Lower lobe of right lung (tissue), 2 donors: ENCODE measurements at places on chromosomes 12 and 14. TPM values are rescaled to one million over a fixed set of nuclear protein-coding genes. Genes with fewer than 3 reads are reported as not detected.

DNA sequence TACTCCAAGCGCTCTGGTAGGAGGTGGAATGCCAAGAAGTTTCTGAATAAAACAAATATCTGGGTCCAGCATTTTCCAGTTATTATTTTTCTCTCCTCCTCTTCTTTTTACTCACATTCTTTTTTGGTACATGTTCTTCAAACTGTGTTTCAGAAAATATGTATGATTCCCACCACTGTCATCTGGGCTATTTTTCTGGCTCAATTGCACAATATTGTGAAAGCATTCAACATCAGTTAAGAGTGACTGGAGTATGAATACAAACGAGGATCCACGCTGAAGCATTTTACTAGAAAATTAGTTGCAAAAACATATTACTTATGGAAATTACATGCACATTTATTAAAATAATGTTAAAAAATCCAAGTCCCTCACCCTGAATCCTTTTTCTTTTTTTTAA, 61.5 kb downstream of the KCNMB4 start:
- no peak for DNase-seq

DNA sequence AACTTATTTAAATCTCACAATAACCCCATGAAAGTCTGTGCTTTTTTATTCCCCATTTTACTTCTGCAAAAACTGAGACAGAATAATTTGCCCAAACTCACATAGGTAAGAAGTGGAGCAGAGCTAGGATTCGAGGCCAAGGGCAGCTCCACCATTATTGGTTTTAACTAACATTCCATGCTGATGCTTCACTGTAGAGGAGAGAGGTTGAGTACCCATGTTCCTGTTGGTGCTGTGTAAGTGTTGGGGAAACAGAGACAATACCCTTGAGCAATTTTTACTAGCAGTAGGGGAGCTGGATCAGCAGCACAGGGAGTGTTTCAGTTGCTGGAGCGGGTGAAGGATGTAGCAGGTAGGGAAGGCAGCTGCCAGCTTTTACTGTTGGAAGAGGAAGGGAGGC, 21.1 kb downstream of the RASSF8 start:
- DNase-seq = no peak

DNA sequence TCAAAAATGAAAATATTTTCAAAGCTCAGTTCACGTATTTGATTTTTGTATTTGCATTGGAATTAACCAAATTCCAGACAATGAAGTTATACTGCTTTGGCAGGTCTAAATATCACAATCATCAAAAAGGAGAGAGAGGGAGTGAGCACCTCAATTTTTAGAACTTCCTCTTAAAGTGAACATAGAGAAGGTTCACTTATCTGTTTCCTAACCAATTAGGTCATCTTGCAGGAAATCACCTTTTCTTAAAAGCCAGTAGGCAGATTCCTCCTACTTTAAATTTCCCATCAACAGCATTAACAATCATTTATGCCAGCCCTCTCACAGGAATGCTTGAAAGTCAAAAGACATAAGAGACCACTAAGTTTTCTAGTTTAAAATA, 388.7 kb downstream of the ZFP36L1 start:
- DNase-seq = no peak

GRCh38 chr12:64318605-64319004, 72.0 kb downstream of the C12orf56 start:
- no peak for DNase-seq

RNF212B gene
- not detected for total RNA-seq

GALNT8 gene
- 0.77 TPM for total RNA-seq

BEGAIN gene
- total RNA-seq = 1.3 TPM
